ENCODE measurements at places on chromosomes 13 and 19.

- no peak for ATAC-seq
Observed at GRCh38 chr19:10503002-10503789, at the start of gene KEAP1. Gene KEAP1, minus strand, starts transcription at chr19:10503356. Its CDS starts 3,323 bp downstream, at chr19:10500033.

DNA sequence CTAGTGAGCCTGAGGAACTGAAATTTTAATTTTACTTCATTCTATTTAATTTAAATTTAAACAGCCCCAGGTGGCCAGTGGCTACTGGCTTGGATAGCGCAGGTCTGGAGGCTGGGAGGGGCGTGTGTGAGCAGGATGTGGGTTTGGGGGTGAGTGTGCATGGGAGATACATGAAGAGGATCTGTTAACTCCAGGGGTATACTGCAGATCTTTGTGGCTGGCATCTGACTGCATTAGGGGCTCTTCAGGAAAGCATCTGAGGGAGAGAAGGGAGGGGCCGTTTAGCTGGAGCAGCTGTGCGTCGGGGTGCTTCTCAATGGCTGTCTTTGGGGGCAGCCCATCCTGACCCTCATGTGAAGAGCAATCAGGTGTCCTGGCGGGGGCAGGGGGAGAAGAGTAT, 6.8 kb downstream of the SHANK1 start:
- no peak for ATAC-seq

DNA sequence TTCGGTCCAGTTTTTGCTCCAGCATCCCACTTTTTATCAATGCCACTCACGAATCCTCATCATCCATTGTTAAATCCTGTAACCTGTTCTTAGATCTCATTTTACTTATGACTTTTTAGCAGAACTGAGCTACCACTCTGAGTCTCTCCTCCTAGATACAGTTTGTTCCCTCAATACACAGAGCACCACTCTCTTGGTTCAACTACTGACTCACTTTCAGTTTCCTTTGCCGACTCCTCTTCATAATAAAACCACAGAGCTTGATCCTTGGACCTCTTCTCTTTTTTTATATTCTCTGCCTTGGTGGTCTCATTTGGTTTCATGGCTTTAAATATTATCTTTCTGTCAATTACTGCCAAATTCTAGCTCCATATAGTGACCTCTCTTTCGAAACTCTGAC, 150.3 kb downstream of the SLITRK5 start:
- peak; percentile 74 for ATAC-seq

- ATAC-seq: no peak
Observed at GRCh38 chr13:89267734-89268133, 1596.6 kb downstream of the SLITRK5 start.

DNA sequence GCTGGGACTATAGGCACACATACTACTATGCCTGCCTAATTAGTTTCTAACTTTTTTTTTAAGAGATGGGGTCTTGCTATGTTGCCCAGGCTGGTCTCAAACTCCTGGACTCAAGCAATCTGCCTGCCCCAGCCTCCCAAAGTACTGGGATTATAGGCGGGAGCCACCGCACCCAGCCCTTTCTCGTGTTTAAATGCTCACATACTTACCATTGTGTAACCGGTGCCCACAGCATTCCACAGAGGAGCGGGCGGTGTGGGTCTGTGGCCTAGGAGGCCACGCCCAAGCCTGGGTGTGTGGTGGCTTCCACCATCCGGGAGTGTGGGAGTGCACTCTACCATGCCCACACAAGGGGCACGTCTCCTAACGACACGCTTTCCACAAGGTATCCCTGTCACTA, 7.7 kb downstream of the LMNB2 start:
- no peak for ATAC-seq

GRCh38 chr19:30686826-30687566, 314.8 kb downstream of the ZNF536 start:
- ATAC-seq: no peak

DNA sequence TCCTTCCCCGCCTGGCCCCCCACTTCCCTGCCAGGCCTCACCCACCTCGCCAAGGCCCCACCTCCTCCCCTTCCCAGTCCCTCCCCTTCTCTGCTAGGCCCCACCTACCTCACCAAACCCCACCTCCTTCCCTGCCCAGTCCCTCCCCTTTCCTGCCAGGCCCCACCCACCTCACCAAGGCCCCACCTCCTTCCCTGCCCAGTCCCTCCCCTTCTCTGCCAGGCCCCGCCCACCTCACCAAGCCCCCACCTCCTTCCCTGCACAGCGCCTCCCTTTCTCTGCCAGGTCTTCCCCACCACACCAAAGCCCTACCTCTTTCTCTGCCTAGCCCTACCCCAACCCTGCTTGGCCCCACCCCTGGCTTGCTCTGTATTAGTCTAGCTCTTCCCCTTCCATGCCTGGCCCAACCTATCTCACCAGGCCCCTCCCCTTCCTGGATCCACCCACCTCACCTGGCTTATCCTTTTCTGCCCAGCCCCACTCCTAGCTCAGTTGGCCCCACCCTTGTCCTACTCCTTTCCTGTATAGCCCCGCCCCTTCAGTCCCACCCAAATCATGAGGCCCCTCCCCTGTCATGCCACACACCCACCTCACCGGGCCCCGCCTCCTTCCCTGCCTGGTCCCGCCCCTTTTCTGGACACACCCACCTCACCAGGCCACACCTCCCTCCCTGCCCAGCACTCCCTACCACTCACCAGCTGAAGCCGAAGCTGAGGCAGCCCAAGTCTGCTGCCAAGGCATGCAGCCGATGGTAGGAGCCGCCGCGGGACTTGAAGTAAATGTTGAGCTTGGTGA, 16.2 kb downstream of the CERS1 start:
- peak; percentile 65 for ATAC-seq

DNA sequence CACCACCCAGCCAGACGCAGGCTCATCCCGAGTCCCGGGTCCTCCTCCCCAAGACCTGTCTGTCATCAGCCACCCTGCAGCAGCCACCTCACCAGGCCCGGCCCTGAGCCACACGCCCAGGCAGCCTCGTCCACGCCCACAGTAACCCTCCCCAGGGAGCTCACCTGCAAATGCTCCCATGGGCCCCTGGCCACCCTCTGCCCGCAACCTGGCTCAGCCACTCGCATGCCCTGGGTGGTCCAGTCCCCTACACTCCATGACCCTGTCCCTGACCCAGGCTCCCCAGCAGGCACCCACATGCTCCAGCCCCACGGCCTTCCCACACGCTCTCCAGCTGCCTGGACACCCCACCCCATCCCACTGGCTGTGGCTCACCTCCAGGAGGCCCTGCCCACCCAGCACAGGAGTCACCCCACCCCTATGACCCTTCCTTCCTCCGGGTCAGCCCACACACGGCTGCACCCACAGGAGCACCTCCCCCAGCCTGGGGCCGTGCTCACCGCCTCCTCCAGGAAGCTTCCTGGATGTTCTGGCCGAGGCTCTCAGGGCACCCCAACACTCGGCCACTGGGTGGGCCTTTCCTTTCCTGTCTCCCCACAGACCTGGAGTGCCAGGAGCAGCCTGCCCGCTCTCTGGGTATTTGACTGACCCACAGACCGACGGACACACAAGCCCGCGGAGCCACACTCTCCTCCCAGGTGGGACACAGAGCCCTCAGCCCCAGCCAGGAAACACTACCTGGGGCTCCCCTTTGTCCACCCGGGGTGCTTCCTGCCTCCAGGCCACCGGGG, 3.6 kb downstream of the TMEM259 start:
- no peak for ATAC-seq

DNA sequence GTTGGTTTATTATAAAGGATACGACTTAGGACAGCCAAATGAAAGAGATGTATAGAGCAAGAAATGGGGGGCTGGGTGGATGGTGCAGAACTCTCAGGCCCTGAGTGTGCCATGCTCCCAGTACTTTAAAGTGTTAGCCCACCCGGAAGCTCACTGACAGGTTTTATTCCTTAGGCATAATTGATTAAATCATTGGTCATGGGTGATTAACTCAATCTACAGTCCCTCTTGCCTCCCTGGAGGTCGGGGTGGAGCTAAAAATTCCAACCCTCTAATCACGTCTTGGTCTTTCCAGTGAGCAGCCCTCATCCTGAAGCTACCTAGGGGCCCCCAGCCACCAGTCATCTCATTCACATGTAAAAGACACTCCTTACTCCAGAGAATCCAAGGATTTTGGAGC, 9.9 kb upstream of the LEUTX start:
- no peak for ATAC-seq

DNA sequence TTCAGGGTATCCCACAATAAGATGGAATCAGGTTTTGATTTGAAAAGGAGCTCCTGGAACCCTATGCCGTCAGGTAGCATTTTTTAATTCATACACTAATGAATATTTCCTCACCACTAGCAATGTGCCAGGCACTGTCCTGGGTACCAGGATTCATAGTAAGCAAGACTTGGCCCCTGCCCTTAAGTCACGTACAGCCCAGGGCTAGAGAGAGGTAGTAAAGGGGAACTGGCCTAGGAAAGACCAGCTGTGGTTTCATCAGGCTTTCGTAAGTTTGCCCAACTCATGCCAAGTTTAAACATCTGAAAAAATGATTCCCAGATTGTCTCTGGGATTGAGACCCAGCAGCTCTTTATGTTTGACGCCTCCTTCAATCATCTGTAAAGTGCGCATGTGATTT, 45.9 kb upstream of the AMER2 start:
- no peak for ATAC-seq

GRCh38 chr19:6402837-6403608, 10.1 kb upstream of the GTF2F1 start:
- ATAC-seq: no peak

DNA sequence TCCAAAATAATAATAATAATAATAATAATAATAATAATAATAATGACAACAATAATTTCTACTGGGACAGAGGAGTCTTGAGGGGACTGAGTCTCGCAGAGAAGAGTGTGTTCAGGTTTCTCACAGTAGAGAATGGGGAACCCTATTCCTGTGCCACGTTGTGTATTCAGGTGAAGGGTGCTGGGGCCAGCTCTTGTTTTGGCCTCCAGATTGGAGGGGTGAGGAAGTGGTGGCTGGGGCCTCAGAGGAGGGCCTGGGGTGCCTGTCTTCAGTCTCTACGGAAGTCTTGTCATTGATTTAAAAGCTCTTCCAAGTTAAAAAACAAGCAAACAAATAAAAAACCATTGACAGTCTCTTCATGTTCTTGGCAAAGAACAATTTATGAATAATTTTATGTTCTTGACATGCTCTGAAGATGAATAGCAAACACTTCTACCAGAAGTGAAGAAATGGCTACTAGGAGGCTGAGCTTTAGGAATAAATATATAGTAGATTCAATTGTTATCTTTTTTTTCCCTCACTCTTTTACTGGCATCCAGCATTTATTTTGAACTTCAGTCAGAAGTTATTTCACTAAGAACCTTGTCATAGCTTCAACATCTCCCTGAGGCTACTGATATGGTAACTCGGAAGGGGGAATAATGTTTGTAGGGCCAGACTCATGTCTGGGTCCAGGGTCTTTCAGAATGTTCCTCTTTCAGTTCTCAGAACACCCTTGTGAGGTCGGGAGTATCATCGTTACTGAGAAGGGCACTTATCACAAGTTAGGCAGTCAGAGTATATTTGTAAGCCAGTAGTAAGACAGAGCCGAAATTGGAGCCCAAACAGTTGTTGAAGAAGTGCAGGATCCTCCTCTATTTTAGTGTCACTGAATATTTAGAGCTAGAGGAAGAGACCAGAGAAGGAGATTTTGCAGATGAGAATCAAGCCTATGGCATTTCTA, 13.1 kb downstream of the LRCH1 start:
- no peak for ATAC-seq

DNA sequence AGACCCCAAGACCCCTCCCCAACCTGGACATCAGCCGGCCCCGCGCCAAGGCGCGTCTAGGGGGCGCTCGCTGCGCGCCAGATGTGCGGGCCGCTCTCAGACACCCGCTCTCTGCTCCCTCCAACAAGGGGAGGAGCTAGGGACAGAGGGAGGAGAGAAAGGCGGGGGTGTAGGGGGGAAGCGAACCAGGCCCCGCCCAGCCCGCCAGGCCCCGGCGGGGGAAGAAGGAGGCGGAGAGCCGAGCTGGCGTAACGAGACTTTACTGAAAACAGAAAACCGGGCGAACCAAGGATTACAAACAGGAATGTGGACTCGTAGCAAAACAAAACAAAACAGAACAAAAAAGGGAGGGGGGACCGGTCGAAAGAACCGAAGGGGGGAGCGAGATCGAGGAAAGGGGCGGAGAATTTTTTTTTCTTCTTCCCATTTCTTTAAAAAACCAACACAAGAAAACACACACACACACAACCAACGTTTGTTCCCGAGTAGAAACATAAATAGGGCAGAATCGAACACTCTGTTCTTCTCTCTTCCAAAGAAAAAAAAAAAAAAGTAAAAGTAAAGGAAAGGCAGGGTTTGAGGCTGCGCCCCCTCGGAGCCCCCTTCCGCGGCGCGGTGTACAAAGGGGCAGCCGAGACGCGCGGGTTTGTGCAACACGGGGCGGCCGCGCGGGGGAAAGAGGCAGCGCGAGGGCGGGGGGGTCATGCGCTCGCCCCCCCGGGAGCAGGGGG, 1.7 kb downstream of the JUND start:
- ATAC-seq: peak; percentile 61

- ATAC-seq: no peak
Observed at GRCh38 chr13:35593651-35594050, 117.2 kb upstream of the MAB21L1 start.

GRCh38 chr13:110922506-110922905, 7.6 kb upstream of the ANKRD10 start:
- 0 out of 3 replicates have a peak, but pooled peaks have one; percentile 20 for ATAC-seq

DNA sequence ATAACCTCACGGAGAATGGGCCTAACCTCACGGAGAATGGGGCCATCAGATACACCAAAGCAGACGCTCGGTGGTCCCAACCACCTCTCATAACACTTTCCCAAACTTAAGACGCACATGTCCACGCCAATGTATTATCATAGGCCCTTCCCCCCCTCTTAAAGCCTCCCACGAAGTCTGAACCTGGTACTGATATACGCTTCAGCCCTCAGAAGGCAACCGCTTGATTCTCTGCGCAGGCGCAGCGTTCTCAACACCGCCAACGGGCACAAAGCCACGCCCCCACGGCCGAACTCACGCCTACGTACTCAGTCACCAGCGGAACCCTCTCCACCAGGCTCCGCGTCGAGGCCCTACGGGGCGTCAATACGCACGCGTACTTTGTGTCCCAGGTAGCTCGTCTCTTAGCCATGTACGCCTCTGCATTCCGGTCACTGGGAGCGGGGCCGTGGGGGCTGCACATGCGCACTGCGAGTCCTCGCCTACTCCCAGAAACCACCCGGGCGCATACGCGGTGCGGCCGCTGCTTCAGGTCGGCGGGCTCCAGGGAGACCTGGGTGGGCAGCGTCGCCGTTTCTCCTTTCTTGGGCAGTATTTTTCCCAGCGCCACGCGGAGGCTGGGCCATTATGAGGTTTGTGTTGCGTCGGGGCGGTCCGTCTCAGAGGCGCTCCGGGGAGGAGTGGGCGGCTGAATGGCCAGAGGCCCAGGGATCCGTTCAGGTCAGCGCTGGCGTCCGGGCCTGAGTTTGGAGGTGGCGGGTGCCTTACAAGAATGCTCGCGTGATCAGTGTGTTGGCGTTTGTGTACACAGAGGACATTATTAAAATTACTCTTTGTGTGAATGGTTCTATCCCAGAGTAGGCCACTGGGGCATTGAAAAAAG, 25.3 kb downstream of the ZNF582 start:
- peak; percentile 97 for ATAC-seq
